ENCODE measurements at places on chromosomes 4 and X. TPM values are rescaled to one million over a fixed set of nuclear protein-coding genes. Genes with fewer than 3 reads are reported as not detected.

- no peak for DNase-seq
Measured at GRCh38 chrX:148632444-148632843, 132.0 kb downstream of the AFF2 start.

DNA sequence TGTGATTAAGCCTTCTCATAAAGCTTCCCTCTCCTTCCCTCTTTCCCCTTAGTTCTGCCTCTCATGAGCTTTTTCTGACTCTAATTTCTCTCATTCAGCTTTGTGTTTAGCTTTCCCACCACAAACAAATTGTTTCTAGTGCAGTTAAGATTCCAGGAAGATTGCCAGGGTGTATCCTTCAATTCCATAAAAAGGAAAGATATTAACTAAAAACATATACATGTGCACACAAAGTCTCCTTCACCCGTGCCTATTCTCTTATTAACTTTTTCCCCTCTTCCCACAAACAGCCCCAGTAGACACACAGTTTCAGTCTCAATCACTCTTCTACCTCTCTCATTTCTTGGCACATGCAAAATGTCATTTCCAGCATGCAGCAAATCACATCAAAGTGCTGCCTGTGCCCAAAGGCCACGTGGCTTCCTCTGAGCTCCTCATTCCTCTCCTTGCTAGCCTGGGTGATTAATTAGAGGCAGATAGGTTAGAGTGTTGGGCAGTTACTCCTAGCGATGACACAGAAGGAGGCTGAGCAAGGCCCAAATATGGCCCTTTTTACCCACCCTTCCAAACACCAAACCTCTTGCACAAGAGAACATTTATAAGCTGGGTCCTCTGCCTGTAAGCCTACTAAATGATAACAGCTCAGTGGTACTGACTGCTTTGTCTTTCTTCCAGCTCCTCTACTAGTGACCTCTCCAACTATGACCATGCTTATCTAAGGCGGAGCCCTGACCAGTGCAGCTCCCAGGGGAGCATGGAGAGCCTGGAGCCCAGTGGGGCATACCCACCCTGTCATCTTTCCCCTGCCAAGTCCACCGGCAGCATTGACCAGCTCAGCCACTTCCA, 159.6 kb downstream of the SOWAHB start:
- no peak for DNase-seq

GRCh38 chrX:129945131-129945530, 37.3 kb upstream of the BCORL1 start:
- DNase-seq = no peak

The STPG2 gene
- total RNA-seq = 0.37 TPM

The WNK3 gene
- total RNA-seq = 0.46 TPM

GRCh38 chr4:138437263-138437851, 195.2 kb upstream of the SLC7A11 start:
- no peak for DNase-seq

DNA sequence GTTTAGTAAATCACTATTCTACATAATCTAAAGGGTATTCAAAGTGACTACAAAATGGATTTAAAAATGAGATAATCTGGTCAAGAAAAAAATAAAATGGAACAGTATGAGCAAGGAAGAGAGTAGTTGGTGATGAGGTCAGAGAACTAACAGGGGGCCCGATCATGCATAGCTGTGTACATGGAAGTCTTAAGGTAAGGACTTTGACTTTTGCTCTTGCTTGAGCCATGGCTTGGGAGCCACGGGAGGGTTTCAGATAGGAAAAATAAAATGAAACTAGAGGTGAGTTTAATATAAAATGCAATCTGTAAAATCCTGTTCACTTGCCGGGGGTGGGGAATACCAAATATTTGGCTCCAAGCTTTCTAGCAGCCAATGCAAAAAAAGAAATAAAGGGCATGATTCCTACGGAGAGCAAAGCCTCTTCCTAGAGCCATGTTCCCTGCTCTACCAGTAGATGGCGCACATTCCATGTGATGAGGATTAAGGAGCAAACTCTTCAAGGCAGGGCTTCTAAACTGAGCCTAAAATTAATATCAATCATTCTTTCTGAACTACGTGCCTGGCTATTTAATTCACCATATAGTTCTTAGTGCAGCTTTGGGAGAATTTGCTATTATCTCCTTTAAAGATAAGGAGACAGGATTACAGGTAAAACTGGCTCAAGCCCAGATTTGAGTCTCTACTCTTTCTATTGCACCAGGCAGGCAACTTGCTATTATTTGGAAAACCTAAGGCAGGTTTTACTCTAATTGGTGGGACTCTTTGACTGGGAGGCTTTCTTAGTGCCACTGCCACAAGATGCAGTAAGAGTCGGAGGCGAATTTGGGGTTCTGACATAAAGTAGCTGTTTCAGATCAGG, 6.8 kb upstream of the CLCN5 start:
- no peak for DNase-seq

- no peak for DNase-seq
Measured at GRCh38 chr4:83065266-83065665, 30.3 kb downstream of the COPS4 start.

- no peak for DNase-seq
Measured at GRCh38 chr4:81505004-81505598, 33.4 kb upstream of the RASGEF1B start.

GRCh38 chrX:50762578-50762977, 51.4 kb downstream of the SHROOM4 start:
- DNase-seq = no peak

GRCh38 chrX:18026166-18026565, 165.1 kb upstream of the RAI2 start:
- no peak for DNase-seq

The TIGD4 gene
- total RNA-seq = 0.24 TPM

GRCh38 chrX:113400193-113400704, 559.6 kb upstream of the AMOT start:
- no peak for DNase-seq

The C4orf50 gene
- total RNA-seq = 0.02 TPM

DNA sequence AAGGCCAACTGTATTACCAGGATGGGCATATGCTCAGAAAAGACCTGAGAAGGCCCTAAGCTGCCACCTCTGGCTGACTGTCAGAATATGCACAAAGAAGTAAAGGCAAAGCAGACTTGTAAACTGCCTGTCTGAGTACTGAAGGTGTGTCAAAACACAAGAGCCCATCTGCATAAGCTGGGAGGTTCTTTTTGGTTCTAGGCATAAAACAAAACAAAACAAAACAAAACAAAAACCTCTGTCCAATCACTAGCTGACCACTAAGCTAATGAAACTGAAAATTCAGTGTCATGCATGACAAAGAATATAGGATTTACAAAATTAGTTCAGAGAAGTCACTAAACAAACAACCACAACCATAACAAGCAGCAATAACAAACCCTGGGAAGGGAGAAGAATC, 20.6 kb downstream of the SH3D19 start:
- DNase-seq = no peak

The ATP1B4 gene
- total RNA-seq = not detected

DNA sequence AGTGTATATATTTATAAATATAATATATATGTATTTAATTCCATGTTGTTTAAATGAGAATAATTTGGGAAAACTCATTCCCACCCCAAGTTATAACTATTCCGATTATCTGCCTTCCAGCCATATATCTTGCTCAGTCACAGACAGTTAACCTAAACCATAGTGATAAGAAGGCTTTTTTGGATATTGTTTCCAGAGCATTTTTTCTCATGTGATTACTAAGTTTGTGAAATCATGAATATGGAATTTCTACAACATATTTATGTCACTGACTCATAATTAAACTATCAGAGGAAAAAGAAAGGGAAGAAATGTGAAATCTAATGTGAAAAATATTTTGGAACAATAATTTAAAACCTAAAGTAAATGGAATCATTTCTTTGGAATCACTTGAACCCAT, 1163.5 kb upstream of the PABPC4L start:
- DNase-seq = no peak

DNA sequence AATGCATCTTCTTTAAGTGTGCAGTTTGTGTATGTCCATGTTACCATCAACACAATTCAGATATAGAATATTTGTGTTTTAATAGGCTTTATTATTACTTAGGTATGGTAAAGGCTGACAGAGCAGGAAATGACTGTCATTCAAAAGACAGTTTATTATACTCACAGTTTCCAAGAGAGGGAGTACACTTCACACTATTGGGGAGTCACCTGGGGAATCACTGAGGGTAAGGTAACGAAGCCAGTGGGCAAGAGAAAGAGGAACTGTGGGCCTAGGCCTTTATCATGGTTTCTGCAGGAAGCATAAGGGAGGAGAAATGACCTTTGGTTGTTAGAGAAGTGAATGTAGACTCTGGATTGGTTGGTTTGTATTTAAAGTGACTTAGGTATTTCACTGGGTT, 235.1 kb upstream of the HCCS start:
- DNase-seq = no peak

GRCh38 chr4:25441519-25442117, 64.6 kb downstream of the ANAPC4 start:
- DNase-seq = no peak

GRCh38 chr4:51836549-51836948, 6.4 kb upstream of the DCUN1D4 start:
- DNase-seq = no peak

- no peak for DNase-seq
Measured at GRCh38 chr4:26748811-26749210, 111.8 kb upstream of the STIM2 start.

DNA sequence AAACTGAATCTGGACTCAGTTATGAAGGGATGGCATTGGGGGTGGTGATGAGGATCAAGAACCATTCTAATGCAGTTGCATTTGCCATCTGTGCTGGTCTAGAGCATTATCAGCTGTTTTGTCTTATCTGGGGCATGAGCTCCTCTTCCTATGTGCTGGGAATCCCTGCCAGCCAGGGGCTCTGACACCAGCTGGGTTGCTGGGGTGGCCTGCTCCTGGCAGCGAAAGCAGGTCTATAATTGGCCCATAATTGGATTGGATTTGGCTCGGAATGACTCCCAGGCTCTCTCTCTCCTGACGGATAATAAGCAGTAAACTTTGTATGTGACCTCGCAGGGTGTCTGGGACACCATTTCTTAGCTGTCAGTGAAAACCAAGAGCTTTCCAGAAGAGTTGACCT, 34.1 kb downstream of the SMPX start:
- no peak for DNase-seq

The JADE3 gene
- total RNA-seq = 45.3 TPM

The RAB39B gene
- total RNA-seq = 8.1 TPM

GRCh38 chr4:180455226-180455625, 1788.0 kb upstream of the TENM3 start:
- DNase-seq = no peak

GRCh38 chr4:7801641-7802040, 138.0 kb downstream of the AFAP1 start:
- DNase-seq = no peak

GRCh38 chrX:72029483-72030411, 102.0 kb downstream of the RTL5 start:
- DNase-seq = no peak

GRCh38 chr4:13348216-13348615, 135.9 kb downstream of the RAB28 start:
- DNase-seq = no peak

- no peak for DNase-seq
Measured at GRCh38 chrX:109952050-109952449, 50.9 kb upstream of the TMEM164 start.

GRCh38 chr4:26622913-26623312, 39.0 kb downstream of the TBC1D19 start:
- no peak for DNase-seq

The MND1 gene
- total RNA-seq = 0.27 TPM

- no peak for DNase-seq
Measured at GRCh38 chr4:2047781-2048581, 11.1 kb upstream of the NAT8L start.

The PSAPL1 gene
- total RNA-seq = not detected

The PHKA1 gene
- total RNA-seq = not detected
